Chondrocyte (in vitro differentiated cells): ENCODE measurements at places on chromosomes 3 and 15. TPM values are rescaled to one million over a fixed set of nuclear protein-coding genes. Genes with fewer than 3 reads are reported as not detected.

DNA sequence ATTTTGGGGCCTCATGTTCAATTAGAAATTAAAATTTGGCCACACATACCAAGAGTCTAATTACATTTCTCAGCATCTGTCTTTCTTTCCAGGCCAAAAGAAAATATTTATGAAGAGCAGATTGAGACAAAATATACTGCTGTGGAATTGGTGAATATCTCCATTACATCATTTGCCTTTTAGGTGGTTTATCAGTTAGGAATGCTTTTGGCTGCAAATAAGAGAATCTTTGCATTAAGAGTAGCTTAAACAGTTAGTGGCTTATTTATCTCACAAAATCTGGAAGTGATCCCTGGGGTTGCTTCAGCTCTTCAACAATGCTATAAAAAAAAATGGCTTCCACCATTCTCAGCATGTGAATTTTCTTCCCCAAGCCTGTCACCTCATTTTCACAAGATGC is 308.7 kb downstream of the MAGI1 start:
- no peak for DNase-seq

GRCh38 chr3:187802928-187803259 is 57.6 kb upstream of the BCL6 start:
- DNase-seq = no peak

GRCh38 chr3:189625572-189625971 is 5.6 kb upstream of the TP63 start:
- no peak for DNase-seq

DNA sequence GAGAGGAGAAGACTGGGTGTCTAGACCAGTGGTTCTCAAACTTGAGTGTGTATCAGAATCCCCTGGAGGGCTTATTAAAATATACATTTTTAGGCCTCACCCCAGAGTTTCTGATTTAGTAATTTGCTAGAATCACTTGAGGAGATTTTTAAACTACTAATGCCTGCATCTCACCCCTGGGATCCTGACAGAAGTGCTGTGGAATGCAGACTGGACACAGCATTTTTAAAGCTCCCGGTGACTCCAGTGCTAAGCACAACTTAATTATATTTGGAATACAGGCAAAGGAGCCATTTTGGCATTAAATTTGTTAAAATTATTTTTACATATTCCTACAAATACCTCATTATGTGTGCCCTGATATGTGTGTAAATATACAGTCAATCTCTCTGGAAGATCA is 26.7 kb upstream of the COL6A6 start:
- DNase-seq = no peak

- no peak for DNase-seq
Observed at GRCh38 chr3:107753976-107754375, 231.2 kb downstream of the BBX start.

GRCh38 chr15:65579762-65580161 is 31.2 kb downstream of the INTS14 start:
- no peak for DNase-seq

- DNase-seq = no peak
Observed at GRCh38 chr15:31150732-31151231, 49.3 kb upstream of the TRPM1 start.

DNA sequence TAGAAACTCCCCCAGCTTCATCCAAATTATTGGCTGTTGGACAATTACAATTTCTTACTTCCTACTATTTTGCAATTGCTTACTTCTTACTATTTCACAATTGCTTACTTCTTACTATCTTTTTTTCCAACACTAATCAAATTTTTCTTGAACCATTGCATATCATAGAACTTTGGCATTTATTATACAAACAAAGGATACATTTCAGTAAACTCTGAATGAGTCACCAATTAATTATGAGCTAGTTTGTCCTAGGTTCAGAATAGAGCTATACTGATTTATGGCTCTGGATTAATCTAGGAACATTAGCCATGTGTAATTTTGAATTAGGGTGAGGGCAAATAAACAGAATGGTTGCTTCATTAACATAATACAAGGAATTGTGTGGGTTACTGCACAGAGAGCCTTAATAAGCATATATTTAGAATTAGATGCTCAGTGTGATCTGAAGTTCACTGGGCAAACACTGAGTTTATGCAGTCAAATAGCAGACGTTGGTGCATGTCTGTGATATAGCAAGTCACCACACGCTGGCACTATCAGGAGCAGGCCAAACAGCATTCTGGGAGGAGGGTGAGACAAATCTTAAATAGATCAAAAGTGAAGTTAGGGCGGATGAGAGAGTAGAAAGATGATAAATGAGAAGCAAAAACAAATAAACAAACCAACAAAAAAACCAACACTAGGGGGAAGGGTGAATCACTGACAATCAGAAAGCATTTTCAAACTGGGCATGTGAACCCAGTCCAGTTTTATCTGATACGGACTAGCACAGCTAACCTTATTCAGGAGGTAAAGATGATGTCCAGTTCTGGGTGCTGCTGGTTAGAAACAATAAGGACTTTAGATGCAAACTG is 21.5 kb downstream of the GABRR3 start:
- DNase-seq = no peak

GRCh38 chr15:87579537-87579936 is 677.0 kb downstream of the NTRK3 start:
- no peak for DNase-seq

DNA sequence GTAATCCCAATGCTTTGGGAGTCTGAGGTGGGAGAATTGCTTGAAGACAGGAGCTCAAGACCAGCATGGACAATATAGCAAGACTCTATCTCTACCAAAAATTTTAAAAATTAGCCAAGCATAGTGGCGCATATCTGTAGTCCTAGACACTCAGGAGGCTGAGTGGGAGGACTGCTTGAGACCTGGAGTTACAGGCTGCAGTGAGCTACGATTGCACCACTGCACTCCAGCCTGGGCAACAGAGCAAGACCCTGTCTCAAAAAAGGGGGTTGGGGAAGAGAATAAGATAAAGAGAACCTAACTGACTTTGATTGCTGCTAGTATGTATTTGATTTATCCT is 755 bp downstream of the CD200R1 start:
- no peak for DNase-seq

DNA sequence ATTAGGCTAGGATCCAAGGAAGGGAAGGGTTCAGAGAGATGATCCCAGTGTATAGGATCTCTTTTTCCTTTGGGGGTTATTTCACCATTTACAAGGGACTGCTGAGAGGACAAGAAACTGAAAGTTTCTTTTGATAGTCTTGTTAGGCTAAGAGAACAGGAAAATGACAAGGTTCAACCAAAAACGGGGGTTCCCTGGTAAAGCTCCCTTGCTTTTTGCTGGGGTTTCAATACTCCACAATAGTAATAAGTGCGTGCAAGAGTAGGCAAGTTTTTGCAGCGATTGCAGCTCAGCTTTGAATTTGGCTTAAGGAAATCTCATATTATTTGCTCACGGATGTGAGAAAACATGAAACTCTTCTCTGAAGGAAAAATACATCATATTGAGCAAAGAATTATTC is 18.8 kb upstream of the SUSD5 start:
- DNase-seq = no peak

DNA sequence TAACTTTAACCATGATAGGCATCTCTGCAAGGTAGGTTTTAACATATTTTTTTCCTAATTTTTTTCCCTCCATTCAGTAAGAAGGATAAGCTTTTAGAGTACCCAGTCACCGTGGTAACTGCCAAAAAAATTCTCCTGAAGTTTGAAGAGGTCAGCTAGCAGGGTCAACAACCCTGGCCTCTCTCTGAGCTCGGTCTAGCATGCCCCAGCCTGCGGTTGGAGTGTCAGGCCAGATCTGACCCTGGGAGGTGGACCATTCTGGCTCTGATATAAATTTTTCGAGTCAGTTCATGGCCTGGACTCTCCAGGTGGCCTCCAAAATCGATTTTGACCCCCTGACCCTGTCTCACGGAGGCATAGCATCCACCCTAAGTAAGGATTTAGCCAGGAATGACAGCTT is 29.7 kb downstream of the SOX2 start:
- DNase-seq = no peak

DNA sequence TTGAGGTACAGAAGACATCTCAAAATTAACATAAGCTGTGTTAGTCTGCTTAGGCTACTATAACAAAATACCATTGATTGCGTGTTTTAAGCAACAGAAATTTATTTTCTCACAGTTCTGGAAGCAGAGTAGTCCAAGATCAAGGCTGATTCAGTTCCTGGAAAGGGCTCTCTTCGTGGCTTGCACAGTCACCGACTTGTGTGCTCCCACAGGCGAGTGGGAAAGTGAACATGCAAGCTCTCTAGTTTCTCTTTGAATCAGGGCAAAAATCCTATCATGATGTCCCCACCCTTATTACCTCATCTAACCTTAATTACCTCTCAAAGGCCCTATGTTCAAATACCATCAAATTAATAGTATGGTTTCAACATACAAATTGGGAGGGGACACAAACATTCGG is 505.9 kb downstream of the ZIC1 start:
- no peak for DNase-seq

DNA sequence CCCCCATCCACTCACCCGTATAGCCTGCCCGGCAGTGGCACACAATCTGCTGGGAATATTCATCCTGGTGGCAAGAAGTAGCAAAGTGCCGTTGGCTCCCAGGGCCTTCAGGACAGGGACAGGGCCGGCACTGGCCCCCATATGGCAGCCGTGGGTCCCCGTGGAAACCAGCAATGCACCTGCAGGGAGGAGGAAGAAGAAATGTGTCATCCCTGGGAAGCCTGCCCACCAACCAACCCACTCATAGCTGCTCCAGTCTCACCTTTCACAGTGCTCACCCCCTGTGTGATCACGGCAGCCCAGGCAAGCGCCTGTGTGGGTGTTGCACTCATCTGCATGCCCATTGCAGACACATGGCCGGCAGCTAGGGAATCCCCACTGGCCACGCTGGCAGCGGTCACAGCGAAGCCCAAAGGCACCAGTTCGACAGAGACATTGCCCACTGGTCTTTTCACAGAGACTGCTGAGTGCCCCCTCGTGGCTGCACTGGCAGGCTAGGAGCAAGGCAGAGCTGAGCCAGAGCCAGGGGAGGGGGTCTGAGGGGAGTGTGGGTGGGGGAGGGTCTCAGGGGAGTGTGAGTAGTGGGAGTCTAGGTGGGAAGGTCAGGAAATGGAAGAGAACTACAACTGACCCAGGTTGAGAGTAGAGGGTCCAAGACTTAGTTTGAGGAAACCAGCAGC is 4.5 kb upstream of the USP19 start:
- no peak for DNase-seq

DNA sequence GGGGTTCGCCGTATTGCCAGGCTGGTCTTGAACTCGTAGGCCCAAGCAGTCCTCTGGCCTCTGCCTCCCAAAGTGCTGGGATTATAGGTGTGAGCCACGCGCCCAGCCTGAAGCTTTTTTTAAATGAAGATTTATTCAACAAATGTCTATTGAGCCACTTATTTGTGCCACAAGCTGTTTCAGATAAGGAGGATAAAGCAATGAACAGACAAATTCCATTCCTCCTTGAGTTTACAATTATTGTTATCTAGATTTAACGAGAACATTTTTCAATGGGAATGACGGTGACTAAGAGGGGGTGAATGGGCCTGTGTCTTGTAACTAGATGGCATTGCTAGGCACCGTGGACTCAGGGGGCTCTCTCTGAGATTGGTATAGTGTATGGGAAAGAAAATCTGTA is 10.2 kb downstream of the PPARG start:
- no peak for DNase-seq

DNA sequence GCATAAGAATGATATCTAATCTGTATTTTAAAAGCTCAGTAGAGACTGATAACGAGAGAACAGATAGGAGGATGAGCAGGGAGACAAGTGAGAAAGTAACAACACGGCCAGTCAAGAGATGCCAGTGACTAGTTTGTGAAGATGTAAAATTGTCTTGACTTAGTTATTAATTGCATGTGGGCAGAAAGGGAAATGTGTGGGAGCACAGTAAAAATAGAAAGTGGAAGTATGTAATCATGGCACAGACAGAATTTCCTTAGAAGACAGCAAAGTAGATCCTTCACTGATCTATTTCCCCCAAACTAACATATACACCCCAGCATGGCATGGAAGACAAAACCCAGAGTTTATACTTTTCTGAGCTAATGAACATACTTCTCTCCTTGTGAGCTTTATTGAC is 344.5 kb downstream of the FGF12 start:
- DNase-seq = no peak

DNA sequence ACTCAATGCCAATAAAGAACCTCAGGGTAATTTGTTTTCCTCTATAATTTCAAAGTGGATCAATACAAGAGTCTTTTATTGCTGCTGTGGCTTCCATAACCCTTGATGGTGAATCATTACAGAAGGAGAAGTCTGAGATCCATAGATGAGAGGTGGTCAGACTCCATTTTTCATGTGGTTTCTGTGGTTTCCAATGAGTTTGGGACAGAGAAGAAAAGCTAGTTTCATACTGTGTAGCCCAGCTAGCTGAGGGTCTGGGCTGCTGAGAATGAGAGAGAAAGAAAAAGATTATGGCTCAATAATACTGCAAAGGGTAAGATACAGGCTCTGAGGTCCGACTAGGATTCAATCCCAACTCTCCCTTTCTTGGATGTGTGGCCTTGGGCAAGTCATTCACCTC is 180.6 kb upstream of the LRRN1 start:
- DNase-seq = no peak

DNA sequence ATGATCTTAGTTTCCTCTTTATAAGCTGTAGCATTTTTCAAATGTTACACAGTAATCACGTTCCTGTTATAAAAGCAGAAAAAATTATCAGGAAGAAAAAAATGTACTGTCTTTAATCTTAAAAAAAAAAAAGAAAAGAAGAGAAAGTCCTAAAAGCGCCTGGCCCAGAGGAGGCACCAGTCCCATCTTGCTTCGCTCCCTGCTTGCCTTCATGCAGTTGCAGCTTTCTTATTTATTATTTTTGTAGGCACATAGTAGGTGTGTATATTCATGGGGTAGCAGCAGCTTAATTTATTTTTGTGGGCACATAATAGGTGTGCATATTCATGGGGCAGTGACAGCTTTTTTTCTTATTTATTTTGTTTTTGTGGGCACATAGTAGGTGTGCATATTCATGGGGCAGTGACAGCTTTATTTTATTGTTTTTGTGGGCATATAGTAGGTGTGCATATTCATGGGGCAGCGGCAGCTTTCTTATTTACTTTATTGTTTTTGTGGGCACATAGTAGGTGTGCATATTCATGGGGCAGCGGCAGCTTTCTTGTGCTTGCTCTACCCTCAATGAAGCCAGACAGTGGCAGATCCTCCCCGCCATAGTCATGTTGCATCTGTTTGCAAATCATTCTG is 5.5 kb upstream of the EHD4 start:
- DNase-seq = no peak

DNA sequence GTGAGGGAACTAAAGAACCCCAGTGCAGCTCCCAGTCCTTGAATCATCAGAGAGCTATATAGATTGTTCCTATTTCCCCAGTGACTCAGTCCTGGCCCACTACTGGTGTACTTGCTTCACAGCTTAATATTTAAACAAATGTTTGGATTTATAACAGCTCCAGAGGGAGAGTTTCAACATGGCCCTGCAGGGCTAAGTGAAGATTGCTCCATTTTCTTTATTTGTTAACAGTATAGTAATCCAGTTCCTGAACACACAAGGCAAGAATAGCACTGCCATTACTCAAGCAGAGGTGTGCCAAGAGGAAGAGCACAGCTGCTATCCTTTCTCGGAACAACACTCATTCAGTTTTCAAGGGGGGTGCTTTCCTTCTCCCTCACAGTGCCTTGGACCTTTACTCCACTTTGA is 6.5 kb downstream of the SQOR start:
- no peak for DNase-seq

ZNF662 gene
- not detected in 3 replicates for total RNA-seq

THRB gene
- 3.1 to 3.8 TPM (median 3.5 TPM) in 3 replicates for total RNA-seq

CISH gene
- total RNA-seq = 0.85 to 1.8 TPM (median 1.8 TPM) in 3 replicates

GP5 gene
- 0.28 TPM in 1 of 3 replicates, not detected in the others for total RNA-seq

TMIE gene
- 0.25 TPM in 1 of 3 replicates, not detected in the others for total RNA-seq

PATL2 gene
- total RNA-seq = not detected in 3 replicates

PTPRG gene
- 41.8 to 45.5 TPM (median 44.0 TPM) in 3 replicates for total RNA-seq

TGFBR2 gene
- total RNA-seq = 25.7 to 52.2 TPM (median 28.4 TPM) in 3 replicates

CLSTN2 gene
- total RNA-seq = 63.7 to 92.7 TPM (median 65.0 TPM) in 3 replicates

SEMA3G gene
- total RNA-seq = 0.17 TPM in 1 of 3 replicates, not detected in the others
